ENCODE measurements at places on chromosomes 3 and 15. TPM values are rescaled to one million over a fixed set of nuclear protein-coding genes. Genes with fewer than 3 reads are reported as not detected.

The BFSP2 gene
- not detected for total RNA-seq

DNA sequence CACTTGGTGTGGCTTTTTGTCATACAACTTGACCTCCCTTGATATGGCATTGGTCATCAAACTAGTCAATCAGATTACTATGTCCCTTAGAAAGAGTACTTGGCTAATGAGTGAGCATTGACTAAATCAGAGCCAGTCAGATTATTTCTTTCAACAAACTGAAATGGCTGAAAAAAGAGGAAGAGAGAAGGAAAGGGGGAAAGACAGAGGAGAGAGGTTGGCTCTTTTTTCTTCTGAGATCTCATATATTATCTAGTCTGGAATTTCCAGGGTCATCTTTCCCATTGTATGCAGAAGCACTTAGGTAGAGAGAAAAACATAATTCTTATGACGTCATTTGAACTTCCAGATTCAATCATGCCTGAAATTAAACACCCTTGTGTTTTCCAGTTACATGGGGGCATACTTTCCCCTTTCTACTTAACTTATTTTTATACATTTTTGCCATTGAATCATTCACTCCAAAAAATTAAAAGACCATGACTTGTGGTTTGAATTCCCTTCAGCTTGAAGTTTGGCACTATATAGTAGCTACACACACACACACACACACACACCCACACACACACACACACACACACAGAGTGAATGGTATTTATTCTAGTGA lies 387.8 kb downstream of the LSAMP start:
- DNase-seq, result no peak

- DNase-seq, result no peak
Observed at GRCh38 chr3:116417151-116417550, 28.1 kb downstream of the LSAMP start.

The REC114 gene
- total RNA-seq, result not detected
